Stimulated activated CD8-positive, alpha-beta memory T cell treated with anti-CD3 and anti-CD28 coated beads, Interleukin-4, amount 100 ng/mL, for 1 hour (primary cell): ENCODE measurements at places on chromosomes 5 and 9.

GRCh38 chr5:153584960-153585359 lies 94.5 kb downstream of the GRIA1 start:
- no peak for DNase-seq

- peak; percentile 8 for DNase-seq
Measured at GRCh38 chr5:88190106-88190834, 78.4 kb downstream of the TMEM161B start.

DNA sequence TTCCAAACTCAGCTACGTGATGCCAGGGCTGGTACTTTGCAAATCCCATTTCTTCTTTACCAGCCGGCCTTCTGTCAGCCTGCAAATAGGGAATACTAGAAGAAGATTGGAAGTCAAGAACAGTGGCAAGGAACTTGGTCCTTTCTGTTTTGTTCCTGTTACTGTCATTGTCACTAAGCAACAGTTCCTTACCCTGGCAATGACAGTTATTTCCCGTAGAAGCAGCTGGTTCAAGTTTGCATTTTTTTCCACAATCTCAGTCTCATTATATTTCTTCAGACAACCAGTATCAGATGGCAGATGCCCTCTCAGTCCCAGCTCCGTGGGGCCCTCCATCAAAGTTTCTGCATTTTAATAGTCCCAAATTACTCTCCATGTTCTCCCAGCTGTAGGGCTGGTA lies 9.1 kb upstream of the C1QTNF2 start:
- DNase-seq: no peak

- DNase-seq: no peak
Measured at GRCh38 chr5:10333154-10334006, 20.1 kb upstream of the MARCHF6 start.

DNA sequence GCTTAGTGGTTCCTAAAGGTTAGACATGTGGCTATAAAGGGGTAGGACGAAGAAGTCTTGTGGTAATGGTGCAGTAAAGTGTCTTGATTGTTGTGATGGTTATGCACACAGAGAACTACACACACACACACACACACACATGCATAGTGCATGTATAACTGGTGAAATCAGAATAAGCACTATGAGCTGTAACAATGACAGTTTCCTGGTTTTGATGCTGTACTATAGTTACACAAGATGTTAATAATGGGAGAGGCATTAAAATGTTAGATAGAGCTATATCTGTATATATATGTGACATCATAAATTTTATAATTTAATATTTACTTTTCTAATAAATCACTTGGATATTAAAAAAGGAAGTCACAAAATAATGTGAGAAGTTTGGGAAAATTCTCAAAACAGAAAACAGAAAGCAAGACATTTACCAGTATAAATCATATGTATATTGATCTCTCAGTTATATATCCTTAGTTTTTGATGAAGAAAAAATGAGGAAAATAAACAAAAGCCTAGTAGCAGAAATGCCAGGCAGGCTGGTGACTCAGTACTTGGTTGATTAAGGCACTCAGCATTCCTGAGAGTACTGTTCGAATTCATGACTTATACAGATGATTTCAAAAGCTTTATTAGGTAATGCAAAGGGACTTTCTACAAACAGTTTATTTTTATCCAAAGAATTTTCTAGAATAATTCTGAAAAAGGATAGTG lies 350.5 kb upstream of the DAB2 start:
- no peak for DNase-seq
